ENCODE measurements at places on chromosomes 7 and 10. TPM values are rescaled to one million over a fixed set of nuclear protein-coding genes. Genes with fewer than 3 reads are reported as not detected.

GRCh38 chr10:637221-637620, 52.2 kb downstream of the DIP2C start:
- no peak for DNase-seq

DNA sequence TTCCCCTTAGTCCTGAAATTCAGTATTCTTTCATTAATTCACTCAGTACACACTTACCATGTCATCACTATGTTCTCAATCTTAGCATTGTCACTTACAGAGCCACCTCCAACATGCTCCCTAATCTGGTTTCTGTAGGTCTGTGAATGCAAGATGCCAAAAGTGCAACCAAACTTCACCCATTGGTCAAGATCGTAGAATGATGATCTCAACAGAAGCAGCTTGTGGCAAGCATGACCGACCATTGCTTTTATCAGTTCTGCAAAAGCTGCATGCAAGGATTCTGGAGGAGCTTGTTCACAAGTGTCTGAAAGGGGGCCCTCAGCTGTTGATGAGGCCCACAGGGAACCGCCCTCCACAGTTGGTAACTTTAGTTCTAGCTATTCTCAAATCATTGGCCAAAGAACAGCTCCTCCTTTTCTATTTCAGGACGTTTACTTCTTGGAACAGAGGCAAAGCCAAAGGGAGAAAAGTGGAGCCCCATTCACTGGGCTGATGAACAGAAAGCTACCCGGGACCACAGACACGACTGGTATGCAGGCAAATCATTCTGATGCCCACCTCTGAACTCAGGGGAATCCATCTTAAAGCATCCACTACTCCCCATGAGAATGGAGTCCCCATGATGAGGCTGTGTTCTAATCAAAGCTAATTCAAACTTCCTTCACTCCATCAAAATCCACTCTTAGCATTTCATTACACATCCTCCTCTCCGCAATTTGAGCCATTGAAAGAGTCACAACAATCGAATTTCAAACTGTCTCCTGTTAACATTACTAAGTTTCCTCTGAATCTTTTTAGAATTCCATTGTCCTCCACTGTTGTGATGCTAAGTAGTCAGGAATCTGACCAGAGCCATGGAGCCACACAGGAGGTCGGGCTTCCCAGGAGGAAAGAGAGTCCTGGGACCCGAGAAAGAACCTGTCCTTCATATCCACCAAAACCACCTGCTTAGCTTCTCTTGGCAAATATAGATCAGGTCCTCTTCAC, 13.9 kb downstream of the GRB10 start:
- DNase-seq: no peak

- peak; percentile 21 for DNase-seq
Observed at GRCh38 chr10:113680190-113681111, 739 bp downstream of the CASP7 start.

GRCh38 chr10:94052866-94053791, 59.4 kb downstream of the PLCE1 start:
- DNase-seq: no peak

DNA sequence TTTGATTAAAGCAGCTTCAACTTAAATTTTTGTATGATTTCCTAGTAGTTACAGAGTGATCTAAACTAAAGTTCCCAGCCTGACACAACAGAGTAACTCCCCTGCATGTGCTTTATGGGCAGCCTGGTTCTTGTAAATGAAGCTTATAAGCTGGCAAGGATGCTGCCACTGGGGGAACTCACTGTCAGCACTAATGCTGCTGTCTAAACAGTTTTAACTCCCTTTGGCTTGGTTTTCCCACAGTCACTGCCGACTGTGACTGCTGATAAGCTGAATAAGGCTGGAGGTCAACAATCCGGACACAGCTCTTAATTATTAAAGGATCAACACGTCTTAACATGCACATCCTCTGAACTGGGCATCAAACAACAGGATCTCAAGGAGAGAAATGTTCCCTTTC, 130.1 kb downstream of the OTUD1 start:
- no peak for DNase-seq

- DNase-seq: no peak
Observed at GRCh38 chr10:113140143-113141011, 190.3 kb downstream of the TCF7L2 start.

The AVPI1 gene
- 2.8 TPM for total RNA-seq
